ENCODE measurements at places on chromosomes 2 and 18. TPM values are rescaled to one million over a fixed set of nuclear protein-coding genes. Genes with fewer than 3 reads are reported as not detected.

GRCh38 chr18:8962192-8962779 lies 140.2 kb upstream of the NDUFV2 start:
- no peak for DNase-seq

DNA sequence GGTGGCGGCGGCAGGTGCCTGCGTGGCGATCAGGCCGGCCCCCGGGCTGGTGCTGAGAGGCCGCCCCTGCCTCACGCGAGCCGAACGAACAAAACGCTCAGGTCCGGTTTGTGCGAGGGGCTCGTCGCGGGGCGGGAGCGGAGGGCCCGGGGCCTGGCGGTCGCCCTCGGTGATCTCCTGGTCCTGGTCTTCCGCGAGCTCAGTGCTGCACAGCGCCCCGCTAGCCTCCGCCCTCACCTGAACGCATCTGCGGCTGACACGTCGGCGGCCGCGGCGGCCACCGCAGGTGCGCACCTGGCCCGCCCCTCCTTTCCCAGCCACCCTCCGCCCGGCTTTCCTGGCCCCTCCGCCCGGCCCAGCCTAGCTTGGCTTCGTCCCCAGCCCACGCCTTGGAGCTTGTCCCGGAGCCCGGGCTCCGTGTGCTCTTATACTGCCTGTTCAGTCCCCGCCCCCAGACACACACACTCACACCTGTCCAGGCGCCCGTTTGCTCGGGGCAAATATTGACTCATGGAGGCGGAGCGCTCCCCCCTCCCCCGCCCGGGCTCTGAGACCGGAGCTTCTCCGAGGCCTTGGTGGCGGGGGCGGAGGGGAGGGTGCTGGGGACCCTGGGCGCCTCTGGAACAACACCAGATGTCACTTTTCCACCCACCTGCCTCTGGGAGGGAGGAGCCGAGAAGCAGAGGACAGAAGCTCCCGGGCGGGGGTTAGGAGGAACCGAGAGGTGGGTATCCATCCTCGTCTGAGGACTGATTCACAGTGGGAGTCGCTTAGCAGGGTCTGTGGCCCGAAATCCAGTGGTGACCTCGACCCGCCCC lies 8.6 kb upstream of the CRYBA2 start:
- DNase-seq, result no peak

DNA sequence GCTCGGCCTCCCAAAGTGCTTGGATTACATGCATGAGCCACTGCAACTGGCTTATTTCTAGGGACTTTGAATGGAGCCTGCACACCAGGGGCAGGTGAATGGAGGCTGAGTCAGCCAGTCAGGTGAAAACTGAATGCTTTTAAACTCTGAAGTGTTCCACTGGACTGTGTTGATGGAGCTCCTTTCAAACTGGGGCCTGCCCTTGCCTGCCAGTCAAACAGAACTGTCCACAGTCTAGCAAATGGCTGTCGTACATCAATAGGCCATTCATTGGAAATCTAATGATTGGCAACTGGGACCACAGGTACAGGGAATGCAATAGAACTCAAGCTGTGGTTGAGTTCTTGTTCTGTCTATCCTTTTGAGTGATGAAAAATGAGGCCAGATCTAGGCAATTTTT lies 966 bp upstream of the NOSTRIN start:
- DNase-seq, result no peak

- DNase-seq, result no peak
These were observed 590.2 kb downstream of the ARHGAP15 start for GRCh38 chr2:143719406-143719805.

GRCh38 chr2:234393354-234393753 lies 103.5 kb downstream of the ARL4C start:
- DNase-seq, result no peak

GRCh38 chr2:138630164-138630563 lies 128.6 kb downstream of the SPOPL start:
- DNase-seq, result no peak

DNA sequence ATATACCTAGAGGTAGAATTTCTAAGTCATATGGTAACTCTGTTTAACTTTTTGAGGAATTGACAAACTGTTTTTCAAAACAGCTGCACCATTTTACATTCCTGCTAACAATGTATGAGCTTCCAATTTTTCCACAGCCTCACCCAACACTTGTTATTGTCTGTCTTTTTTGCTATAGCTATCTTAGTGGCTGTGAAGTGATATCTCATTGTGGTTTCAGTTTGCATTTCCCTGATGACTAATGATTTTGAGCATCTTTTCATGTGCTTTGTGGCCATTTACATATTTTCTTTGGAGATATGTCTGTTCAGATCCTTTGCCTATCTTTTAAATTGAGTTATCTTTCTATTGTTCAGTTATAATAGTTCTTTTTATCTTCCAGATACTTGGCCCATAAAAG lies 273.8 kb downstream of the AGPS start:
- no peak for DNase-seq

DNA sequence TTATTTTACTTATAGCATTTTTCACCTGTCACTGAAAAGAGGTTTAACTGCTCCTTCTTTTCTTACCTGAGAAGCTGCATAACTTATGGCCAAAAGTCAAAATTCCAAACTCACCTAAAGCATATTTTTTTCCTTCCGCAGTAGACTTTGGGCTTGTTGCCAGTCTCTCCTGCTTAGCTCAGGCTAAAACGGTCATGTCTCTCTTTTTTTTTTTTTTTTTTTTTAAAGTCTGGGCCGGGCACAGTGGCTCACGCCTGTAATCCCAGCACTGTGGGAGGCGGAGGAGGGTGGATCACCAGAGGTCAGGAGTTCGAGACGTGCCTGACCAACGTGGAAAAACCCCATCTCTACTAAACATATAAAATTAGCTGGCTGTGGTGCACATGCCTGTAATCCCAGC lies 113.5 kb downstream of the RTN4 start:
- no peak for DNase-seq

DNA sequence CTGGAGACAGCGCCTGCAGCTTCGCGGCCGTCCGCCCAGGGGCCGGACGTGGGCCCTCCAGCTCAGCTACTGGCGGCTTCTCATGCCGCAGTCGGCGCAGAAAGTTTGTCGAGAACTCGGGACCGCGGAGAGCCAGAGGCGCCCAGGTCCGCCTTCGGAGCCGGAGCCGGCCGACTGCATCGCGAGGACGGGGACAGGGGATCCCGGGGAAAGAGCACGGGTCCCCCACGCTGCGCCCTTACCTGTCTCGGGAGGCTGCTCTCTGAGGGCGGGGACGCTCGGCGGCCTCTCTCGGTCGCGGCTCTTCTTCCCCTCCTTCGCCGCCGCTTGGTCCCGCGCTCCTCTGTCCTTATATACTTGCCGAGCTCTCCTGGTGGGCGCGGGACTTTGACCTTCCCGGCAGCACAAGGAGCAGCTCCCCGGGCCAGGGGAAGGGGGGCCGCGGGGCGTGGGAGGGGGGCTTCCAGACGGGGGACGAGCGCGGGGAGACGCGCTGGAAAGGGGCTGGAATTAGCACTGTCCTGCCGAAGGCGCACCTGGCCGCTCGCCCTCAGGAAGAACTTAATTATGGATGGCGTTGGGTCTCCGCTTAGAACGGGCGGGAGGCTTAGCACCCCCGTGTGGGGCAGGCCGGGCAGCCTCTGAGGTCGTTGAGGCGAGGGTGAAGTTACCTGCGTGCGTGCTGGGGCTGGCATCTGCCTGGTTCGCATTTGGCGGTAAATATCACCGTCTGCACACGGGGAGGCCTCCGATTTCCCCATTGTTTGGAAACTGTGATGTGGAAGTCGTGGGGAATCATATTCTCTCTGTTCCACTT lies at the start of gene POMC:
TSS of gene POMC (minus strand) at position 325 of the 817 bp plus-strand sequence. CDS start 3,808 bp downstream, outside the sequence.
- DNase-seq, result no peak

Gene PSMA8
- not detected for polyA plus RNA-seq

GRCh38 chr2:83795777-83796176 lies 663.3 kb downstream of the SUCLG1 start:
- DNase-seq, result no peak

DNA sequence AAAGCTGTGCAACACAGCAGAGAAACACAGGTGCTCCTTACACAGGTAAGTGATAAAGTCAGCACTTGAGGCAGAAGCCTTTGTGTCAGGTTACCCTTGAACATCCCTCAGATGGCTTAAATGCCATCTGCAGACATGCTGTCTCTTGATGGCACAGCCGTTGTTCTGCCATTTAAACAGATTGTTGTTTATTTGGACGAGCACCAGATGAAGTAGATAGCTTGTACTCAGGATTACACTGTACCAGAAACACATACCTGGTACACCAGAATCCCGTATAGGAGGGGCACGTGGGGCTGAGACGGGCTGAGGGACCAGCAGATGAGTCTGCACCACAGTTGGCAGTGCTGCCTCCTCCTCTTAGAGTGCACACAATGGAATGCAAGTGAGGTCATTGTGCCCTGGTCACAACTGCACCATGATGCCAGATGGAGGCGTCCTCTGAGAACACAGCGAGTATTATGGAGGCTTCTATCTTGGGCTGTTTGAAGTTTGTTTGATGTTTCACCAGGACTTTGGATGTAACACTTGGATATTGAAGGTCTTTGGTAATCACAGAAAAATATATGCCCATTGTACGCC lies 143.0 kb downstream of the TANC1 start:
- DNase-seq, result no peak

Gene NMS
- not detected for polyA plus RNA-seq

Gene RGPD8
- polyA plus RNA-seq, result 2.0 TPM
